ENCODE measurements at places on chromosomes 5 and 9.

DNA sequence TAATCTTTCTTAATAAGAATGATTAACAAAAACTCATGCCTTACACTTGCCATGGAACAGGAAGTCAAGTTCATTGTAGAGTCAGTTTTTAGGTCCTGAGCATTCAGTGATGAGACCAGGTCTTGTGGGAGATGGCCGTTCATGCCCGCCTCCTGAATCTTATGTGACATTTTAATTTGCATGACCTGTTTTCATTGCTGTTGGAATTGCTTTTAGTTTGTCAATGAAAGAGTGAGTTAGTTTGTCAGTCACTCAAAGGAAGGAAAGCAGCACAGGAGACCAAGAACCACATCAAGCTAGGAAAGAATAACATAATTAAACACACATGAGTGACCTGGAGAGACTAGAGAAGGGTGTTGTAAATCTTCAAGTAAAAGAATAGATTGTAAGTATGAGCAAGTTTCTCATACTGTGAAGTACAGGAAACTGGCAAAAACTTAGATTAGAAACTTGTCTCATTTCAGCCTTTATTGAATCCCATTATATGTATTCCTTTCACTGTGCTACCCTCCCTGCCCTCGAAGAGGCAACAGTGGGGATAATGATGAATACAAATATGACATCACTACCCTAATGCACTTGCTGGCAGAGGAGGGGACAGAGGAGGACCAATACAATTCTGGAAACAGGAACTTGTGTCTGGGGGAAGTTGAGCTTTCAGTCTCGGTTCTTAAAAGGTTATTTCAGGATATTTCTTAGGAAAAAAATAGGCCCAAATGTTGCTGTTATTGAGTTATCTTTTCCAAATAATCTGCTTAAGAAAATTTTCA lies 64.3 kb upstream of the C6 start:
- DNase-seq: no peak

- DNase-seq: no peak
Observed at GRCh38 chr9:95907794-95908193, 32.3 kb downstream of the ERCC6L2 start.

- DNase-seq: no peak
Observed at GRCh38 chr5:38755181-38755580, 90.6 kb upstream of the OSMR start.

DNA sequence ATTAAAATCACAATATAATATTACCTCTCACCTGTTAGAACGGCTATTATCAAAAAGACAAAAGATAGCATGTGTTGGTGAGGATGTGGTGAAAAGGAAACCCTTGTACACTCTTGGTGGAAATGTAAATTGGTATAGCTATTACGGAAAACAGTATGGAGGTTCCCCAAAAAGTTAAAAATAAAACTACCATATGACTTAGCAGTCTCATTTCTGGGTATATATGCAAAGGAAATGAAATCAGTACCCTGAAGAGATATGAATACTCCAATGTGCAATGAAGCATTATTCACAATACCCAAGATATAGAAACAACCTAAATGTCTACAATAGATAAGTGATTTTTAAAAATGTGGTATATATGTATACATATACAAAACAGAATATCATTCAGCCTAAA lies 199.9 kb downstream of the SNX18 start:
- DNase-seq: no peak

DNA sequence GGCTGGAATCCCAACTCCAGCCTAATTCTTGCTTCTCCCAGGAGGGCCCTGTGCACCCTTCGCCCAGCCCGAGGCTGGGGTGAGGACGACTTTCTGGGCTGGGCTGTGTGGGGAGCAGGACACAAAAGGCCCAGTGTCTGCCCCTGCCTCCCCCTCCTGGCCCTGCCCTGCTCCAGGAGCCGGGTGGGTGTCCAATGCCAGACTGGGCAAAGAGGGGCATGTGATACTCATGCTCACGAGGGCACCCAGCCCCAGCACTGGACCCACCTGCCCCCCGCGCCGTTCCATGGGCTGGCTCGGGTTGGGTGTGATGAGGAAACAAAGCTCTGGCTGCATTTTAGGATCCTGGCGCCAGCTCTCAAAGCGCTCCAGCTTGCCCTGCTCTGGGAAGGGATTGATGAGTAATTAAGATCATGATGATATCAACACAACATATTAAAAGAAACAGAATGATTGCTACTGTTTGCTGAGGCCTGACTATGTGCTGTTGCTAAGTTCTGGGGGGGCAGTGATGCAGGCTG lies 30.7 kb downstream of the LHX2 start:
- DNase-seq: no peak

DNA sequence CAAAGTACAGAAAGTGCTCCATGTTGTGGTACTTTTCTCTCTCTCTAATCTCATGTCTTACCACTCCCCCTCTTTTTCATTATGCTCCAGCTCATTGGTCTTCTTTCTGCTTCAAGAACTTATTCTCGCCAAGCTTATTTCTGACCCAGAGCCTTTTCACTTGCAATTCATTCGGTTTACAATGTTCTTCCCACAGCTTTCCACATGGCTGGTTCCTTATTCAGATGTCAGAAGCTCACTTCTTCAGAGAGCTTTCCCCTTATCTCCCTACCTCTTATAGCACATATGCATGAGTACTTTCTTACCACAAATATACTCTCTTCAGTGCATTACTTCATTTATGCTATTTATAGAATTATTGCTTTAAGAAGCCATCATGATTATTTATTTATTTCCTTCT lies 338.8 kb upstream of the ATP10B start:
- no peak for DNase-seq

- DNase-seq: peak; percentile 1
Observed at GRCh38 chr5:64505769-64506566, at the start of gene RGS7BP. TSS of gene RGS7BP (plus strand) at chr5:64506015. CDS start at chr5:64506625, 610 bp downstream.

GRCh38 chr5:43699910-43700309 lies 96.9 kb downstream of the NNT start:
- DNase-seq: no peak

DNA sequence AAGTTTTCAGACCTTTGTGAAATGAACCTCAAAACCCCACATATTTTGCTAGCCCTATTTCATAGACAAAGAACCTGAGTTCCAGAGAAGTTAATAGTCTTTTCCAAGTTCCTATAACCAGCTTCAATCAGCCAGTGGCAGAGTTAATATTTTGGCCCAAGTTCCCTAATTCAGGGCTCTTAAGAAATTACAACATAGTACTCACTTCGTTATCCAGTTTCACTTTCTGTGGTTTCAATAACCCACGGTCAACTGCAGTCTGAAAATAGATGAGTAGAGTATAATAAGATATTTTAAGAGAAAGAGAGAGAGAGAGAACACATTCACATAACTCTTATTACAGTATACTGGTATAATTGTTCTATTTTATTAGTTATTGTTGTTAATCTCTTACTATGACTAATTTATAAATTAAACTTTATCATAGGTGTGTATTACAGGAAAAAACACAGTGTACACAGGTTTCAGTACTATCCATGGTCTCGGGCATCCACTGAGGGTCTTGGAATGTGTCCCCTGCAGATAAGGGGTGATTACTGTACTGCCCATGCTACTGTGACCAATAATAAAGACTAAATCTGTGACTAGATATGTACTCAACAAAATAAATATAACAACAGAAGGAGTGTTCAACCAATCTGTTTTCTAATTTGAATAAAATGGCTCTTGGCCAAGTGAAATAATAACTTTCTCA lies 9.3 kb upstream of the MYOT start:
- DNase-seq: no peak

DNA sequence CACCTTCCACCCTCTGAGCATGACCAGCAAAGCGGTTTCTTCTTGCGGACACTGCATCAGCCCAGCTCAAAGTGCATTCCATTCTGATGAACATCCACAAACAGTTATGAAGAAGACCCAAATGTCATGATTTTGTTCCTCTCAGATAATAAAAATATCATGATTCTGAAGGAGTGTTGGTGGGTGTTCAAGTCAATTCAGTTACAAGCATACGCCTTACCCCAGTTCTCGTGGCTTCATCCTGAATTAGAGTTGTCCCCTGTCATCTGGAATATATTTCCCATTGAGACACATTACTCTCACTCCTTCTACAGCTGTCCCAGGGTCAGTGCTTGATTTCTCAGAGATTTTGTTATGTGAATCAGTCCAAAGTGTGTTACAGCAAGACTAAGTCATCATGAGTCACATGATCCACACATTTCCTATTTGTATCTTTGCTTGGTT lies 325.4 kb downstream of the RFX3 start:
- no peak for DNase-seq

DNA sequence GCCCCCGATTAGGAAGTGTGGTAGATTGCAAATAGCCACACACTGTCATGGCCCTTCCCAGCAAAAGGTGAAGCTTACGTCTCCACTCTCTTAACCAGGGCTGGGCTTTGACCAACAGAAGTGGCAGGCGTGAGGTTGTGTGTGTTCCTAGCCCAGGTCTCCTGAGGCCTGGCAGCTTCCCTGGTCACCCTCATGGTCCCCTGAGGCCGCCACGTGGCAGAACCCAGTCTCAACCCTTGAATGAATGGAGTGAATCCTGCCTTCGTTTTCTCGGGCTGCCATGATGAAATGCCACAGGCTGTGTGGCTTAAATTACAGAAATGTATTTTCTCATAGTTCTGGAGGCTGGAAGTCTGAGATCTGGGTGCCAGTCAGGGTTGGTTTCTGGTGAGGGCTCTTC lies 370.4 kb downstream of the IRX2 start:
- DNase-seq: no peak

- DNase-seq: no peak
Observed at GRCh38 chr9:124780060-124780756, 3.3 kb downstream of the OLFML2A start.

DNA sequence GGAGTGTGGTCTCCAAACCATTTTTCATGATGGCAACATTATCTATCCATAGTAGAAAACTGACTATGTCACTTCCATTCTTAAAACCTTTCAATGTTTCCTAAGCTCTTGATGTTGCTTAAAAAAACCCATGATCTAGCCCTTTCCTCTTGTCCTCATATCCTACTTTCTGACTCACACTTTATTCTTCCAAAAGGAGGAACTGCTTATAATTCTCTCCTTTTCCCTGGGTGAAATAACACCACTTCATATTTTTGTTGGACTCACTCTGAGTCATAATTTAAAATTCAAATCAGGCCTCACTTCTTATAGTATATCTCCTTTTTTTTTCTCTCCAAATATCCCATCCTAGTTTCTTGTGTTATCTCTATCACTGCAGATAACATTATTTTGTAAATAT lies 513.9 kb downstream of the MAN2A1 start:
- no peak for DNase-seq

DNA sequence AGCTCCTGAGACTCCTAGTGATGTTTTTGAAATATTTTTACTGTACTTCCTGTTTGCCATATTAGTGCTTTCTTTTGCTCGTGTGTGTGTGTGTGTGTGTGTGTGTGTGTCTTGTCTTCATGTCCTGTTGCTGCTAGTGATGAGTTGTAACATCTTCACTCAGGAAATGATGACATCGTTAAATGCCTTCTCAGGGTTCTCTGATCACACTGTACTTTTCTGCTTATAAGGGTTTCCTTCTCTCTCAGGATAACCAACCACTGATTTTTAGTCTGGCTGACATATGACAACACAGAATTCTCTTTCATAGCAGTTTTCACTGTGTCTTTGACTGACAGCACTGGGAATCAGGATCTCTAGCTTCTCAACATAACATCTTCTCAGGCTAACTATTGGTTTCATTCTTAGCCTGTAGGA lies 16.1 kb downstream of the SV2C start:
- no peak for DNase-seq

DNA sequence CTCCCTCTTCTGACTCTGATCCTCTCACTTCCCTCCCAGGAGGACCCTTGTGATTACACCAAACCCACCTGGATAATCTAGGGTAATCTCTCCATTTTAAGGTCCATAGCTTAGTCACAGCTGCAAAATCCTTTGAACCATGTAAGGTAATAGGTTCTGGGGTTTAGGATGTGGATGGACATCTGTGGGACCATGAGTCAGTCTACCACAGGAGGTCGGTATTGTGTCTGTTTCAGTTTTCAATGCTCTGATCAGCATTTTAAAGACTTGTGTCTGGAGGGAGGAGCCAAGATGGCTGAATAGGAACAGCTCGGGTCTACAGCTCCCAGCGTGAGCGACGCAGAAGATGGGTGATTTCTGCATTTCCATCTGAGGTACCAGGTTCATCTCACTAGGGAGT lies 112.6 kb downstream of the CAVIN4 start:
- peak; percentile 6 for DNase-seq

DNA sequence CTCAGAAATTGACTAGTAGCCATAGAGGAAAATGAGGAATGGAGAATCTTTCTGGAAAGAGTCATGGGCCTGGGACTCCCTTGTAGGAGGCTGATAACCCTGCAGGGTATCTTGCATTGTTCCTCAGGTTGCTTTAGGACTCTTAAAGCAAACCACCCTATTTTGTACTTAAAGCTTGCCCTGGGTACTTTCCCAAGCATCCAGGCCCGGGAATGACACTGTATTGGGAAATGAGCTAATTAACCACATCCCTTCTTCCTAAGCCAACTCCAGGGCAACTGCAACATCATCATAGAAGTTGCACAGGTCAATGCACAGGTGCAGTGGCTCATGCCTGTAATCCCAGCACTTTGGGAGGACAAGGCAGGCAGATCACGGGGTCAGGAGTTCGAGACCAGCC lies 55.9 kb downstream of the UGCG start:
- DNase-seq: no peak

- no peak for DNase-seq
Observed at GRCh38 chr9:123860603-123861002, 69.3 kb downstream of the DENND1A start.

DNA sequence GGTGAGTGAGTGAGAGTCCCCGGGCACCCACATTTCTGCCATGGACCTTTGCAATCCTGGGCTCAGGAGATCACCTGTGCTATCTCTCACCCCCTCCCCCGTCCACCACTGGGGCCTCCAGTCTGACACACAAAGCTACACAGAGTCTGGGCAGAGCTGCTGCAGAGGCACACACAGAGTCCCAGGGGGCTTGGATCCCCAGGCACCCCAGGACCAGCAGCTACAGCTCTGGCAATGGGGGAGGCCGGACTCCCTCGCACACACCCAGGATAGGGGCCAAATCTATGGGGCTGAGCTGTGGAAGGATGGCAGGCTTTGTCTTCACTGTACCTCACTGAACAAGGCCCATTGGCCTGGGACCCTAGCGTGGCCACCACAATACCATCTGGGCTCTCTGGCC lies 328.8 kb downstream of the MAN2A1 start:
- DNase-seq: no peak
